ENCODE measurements at places on chromosomes 1 and 21.

- no peak for DNase-seq
These were observed 93.7 kb downstream of the DHRS3 start for GRCh38 chr1:12524266-12524665.

- DNase-seq = no peak
These were observed 25.5 kb upstream of the GJA5 start for GRCh38 chr1:147785794-147786506.

- DNase-seq = no peak
These were observed 87.9 kb downstream of the SYT14 start for GRCh38 chr1:210025870-210026269.

DNA sequence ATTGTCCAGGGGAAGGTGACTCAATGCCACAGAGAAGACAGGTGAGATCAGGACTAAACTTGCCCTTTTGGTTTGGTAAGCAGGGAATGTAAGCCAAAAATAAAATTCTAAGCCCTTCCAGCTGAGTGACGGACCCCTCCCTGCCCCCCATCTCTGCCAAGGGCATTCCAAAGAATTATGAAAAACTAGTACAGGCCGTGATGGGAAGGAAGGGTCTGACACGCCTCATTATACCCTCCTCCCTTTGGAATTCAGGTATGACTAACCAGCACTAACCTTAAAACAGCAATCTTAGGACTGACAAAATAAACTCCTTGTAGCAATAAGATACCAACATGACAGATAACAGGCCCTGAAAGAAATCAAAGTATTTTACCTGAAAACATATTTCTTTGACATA lies 99.6 kb downstream of the GABPA start:
- DNase-seq = no peak

DNA sequence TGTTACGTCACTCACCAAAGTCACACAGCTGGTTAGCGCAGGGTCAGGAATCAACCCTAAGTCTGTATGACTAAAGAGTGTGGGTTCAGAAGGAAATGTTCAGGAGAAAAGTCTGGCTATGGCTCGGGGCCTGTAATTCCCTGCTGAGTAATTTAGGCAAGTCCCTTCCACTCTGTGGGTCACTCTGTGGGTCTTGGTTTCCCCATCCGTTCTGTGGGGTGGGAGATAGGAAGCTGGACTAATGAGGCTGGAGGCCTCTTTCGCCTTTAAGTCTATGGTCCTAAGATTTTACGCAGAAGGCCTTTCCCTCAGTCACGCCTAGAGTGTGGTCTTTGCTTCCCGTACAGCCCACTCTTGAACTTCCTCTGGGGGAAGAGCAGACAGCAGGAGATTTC lies 14.3 kb upstream of the MED18 start:
- no peak for DNase-seq

- DNase-seq = peak; percentile 63
These were observed 556 bp downstream of the GMEB1 start for GRCh38 chr1:28668956-28669723.

- no peak for DNase-seq
These were observed 87.9 kb downstream of the CLEC20A start for GRCh38 chr1:178408871-178409270.

DNA sequence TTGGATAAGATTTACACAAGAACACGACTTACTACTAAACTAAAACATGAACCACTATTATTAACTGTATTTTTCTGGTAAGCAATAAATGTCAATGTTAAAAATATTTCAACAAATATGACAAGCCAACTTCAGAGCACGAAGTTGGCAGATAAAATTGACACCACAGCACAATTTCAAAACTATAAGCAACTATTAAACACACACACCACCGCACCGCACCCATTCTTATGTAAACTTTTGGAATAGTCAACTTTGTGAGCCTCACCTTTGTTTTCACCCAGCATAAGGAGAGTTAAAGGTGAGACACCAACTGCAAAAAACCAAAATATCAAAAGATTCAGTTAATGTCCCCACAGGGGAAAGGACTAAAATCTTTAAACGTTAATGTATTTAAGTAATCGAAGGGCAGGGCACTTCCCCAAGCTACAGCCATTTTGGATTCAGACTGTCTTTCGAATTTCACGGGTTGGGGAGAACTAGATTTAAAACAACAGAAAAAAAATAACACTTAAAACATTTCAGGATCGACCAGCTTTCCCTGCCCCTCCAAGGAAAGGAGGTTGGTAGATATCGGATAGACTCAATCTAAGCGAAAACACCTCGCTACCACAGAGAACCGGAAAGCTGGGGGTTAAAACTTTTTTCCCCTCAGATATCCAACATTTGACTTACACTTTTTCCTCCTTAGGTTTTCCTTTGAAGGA lies 872 bp downstream of the GPBP1L1 start:
- DNase-seq = no peak

DNA sequence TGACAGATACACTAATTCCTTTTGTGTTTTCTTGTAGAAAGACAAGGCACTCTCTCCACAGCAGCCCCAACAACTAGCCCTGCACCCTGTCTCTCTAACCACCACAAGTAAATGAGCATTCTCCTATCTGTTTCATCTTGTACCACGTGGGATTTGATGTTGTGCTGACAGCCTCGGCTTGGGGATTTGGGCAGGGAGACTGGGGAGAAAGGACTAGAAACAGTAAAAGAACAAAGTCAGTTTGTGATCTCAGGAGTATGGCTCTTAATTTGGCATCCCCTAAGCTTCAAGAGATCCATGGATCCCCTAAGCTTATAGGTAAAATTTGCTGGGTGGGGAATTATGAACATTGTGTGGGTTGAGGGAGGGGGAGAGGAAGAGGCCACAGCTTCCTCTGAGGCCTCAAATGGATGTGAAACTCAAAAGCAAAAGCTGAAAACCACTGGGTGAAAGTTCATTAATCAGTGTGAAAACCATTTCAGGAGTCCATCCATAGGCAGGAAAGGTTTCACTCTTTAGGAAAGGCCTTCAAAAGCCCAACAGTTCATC lies 3.1 kb downstream of the C1orf162 start:
- DNase-seq = no peak

- DNase-seq = no peak
These were observed 11.6 kb downstream of the OBSCN start for GRCh38 chr1:228219245-228219961.

DNA sequence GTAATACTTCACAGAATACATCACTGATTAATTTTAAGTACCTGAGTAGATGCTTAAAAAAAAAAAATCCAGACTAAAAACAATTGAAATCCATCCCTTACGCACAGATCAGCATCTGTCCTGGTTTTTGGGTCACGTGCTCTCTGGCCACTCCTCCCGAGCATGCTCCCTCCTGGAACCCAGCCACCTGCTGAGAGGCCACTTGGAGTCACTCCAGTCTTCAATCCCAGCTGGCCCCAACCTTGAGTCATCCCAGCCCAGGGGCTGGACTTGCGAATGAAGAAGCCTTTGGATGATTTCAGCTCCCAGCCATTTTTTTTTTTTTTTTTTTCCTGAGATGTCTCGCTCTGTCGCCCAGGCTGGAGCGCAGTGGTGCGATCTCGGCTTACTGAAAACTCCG lies 8.9 kb downstream of the MAP1LC3C start:
- DNase-seq = peak; percentile 64

DNA sequence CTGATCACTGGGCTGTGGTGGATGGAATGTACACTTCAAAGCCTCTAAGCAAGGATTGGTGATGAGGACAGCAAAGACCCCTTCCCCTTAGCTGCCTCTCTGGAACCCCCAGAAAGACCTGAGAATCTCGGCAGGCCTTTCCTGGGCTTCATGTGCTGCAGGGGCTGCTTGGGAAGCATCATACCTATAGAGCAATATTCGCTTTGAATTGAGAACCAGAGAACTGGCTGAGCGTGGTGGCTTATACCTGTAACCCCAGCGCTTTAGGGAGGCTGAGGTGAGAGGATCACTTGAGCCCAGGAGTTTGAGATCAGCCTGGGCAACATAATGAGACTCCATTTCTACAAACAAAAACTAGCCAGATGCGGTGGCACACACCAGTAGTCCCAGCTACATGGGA lies 22.0 kb downstream of the CSF1 start:
- no peak for DNase-seq

- peak; percentile 50 for DNase-seq
These were observed 102.5 kb upstream of the TARDBP start for GRCh38 chr1:10909697-10910680.

GRCh38 chr1:22096036-22096435 lies 43.5 kb downstream of the CDC42 start:
- DNase-seq = no peak

GRCh38 chr1:9231648-9232332 lies 2.8 kb upstream of the H6PD start:
- DNase-seq = peak; percentile 40

GRCh38 chr1:12078938-12079861 lies 16.1 kb downstream of the TNFRSF8 start:
- DNase-seq = peak; percentile 30

DNA sequence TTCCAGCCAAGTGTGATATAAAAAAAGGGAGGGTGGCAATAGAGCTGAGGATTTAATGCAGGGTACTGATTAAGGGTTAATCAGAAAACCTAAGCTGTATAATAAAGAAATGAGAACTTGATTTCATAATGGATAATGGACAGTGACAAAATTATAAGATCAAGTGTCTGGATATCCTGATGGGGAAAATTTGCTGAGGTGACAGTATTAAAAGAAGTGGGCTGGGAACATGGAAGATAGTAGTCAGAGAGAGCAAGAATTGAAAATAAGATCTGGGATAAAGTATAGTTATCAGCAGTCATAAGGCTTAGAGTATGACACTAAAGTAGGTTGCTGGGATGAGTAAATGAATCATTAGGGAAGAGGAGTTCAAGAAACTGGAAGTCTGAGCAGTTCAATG lies 627.3 kb upstream of the RGS18 start:
- no peak for DNase-seq

GRCh38 chr21:43767984-43768867 lies 7.9 kb downstream of the CSTB start:
- DNase-seq = peak; percentile 81

DNA sequence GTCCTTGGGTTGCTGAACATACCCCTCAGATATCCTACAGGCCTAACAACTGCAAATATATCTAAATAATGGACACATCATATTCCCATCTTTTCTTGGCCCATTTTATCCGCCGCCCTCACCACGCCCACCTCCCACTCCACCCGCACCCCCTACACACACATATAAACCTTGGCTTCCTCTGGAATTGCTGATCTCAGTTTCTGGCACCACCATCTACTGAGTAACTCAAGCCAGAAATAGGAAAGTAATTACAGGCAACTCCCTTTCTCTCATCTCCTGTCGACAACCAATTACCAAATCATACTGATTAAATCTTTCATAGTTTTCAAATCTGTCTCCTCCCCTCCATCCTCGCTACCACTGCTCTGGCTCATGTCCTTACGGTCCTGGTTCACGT lies 4.7 kb downstream of the RGS8 start:
- no peak for DNase-seq

All from H54 (cell line).